ENCODE measurements at places on chromosomes 5 and 9.

DNA sequence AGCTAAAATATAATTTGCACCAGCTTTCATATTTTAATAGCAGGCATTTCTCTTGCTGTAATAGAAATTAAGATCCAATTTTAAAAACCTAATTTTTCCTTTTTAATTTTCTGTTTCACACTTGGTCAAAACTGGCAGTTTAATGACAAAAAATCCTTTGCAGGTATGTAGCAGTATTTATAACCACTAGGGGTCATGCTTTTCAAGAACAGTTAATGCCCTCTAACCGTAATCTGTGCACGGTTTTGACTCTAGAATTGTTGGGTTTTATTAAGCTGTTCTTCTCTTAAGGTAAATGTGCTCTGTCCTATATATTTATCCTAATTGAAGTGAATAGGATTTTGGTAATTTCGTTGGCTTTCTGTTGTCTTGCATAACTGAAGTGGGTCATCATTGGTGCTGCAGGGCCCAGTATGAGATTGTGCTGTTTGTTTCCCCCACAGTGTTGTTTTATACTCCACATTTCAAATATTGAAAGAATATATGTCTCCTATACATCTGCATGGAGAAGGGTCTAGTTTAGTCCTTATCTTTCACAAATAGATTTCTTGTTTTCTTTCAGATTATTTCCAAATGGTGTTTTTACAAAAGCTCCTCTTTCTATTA is 107.4 kb downstream of the SCAMP1 start:
- no peak for DNase-seq

DNA sequence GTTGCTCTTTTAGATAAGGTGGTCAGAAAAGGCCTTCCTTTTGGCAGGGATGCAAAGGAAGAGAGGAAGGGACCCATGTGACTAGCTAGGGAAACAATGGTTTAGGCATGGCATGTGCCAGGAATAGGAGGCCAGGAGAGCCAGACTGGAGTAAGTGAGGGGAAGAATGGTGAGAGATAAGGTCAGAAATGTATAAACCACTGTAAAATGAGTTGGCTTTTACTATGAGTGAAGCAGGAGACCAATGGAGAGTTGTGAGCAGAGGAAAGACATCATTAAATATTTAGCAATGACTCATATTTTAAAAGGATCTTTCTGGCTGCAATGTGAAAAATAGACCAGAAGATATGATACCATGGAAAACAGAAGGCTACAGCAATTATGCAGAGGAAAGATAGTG is 50.9 kb downstream of the AP3B1 start:
- DNase-seq = no peak

DNA sequence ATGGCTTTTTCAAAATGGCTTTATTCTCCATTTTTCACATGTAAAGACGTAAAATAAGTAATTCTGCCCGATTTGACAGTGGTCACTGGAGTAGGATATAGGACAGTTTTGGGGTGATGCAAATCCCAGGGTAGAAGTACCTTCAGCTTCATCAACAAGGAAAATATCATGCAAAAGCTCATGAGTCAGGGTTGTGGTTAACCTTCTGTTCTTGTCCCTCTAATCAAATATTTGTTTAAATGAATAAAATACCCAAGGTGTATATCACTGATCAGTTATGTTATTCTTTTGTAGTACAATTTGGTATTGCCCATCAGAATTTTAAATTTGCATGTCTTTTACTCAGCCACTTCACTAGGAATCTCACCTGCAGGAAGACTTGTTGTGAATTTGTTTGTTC is 40.0 kb downstream of the FBXL7 start:
- DNase-seq = no peak

DNA sequence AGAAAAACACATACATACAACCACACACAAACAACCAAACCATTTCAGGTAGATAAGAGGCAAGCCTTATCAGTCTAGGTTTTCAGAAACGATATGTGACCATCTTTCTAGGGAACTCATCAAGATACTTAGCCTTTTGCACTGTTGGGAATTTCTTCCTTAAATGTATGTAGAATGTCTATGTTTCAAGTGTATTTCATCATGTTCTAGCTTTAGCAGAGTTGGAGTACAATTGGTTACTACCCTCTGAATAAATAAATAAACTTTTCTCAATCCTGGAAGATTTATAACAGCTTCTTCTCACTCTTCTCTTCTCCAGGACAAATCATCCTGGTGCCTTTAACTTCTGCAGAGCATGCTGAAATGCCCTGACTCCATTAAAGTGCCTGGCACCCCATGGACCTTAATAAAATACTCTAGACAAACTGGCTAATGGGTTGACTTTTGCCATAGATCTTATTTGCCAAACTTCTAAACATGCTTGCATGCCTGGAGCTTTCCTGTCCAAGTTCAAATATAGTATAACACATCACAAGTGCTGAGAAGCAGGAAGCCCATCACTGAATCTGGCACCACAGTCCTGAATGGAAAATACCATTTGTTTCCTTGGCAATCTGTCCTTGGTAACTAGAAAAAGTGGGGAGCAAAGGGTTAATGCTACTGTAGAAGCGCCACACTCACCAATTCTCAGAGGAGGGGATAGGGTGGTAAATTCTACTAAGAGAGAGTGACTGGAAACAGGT is 33.1 kb upstream of the ZNF462 start:
- DNase-seq = no peak

DNA sequence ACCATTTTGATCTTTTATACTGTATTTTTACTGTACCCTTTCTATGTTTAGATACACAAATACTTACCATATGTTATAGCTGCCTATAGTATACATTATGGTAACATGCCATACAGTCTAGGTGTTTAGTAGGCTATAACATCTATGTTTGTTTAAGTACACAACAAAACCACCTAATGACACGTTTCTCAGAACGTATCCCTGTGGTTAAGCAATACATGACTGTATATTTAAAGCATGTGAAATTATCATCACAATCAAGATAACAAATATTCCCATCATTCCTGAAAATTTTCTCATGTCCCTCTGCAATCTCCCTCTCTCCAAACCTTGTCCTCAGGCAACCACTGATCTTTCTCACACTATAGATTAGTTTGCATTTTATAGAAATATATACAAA is 66.4 kb upstream of the SUSD1 start:
- no peak for DNase-seq

- no peak for DNase-seq
These were observed 226.7 kb downstream of the AGTPBP1 start for GRCh38 chr9:85515021-85515420.

DNA sequence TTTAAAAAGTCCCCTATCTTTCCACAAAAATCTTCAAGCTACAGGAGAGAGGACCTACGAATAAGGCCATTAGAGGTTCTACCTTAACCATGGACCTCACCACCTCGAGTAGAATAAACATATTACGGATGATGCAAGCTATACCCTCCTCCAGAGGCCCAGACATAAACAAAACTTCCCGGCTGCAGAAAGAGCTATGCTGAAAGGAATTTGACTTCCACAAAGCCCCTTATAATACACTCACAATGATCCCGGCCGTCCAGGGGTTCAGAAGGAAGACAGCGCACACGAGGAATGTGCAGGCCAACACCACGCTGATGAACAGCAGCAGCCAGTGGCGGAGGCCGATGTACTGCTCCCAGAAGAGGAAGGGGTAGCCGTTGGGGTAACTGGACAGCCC is 59.0 kb downstream of the PTCH1 start:
- DNase-seq = no peak

Data from H1 (cell line).